ENCODE measurements at places on chromosomes 7 and 10.

GRCh38 chr10:52488606-52489485 lies 174.8 kb downstream of the DKK1 start:
- DNase-seq, result no peak

DNA sequence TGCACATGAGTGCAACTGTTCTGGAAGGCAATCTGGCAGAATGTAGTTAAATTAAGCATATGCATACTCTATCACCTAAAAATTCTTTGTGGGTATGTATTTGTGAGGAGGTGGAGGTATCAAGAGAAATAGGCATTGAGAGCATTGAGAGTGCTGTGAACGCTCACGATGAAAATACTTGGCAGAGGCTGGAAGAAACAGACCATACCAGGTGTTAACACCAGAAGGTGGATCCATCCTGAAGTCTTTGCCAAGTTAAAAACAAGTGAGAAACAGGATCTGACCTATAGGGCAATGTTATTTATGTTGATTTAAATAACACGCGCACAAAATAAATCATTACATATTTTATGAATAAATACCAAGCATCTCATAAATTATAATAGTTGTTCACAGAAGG lies 311.6 kb downstream of the PCLO start:
- DNase-seq, result no peak

- DNase-seq, result no peak
Measured at GRCh38 chr10:86849181-86849894, 92.9 kb downstream of the BMPR1A start.

DNA sequence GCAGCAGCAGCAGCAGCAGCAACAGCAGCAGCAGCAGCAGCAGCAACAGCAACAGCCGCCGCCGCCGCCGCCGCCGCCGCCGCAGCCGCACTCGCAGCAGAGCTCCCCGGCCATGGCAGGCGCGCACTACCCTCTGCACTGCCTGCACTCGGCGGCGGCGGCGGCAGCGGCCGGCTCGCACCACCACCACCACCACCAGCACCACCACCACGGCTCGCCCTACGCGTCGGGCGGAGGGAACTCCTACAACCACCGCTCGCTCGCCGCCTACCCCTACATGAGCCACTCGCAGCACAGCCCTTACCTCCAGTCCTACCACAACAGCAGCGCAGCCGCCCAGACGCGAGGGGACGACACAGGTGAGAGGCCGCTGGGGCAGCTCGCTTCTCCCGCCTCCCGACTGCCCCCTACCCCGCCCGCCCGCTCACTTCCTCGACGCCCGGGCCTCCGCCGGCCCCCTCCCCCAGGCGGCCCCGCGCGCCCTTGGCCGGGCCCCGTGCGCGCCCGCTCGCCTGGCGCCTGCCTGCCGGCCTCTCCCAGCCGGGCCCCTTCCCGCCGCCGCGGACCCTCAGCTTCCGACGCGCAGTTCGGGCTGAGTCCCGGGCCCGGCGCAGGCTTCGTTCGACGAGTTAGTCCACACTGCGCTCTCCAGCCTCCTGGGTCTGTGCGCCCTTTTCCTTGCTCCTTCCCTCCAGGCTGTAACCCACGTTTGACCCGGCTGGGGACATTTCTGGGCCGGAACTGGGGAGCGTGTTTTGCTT lies 882 bp downstream of the DLX6 start:
- peak; percentile 20 for DNase-seq

DNA sequence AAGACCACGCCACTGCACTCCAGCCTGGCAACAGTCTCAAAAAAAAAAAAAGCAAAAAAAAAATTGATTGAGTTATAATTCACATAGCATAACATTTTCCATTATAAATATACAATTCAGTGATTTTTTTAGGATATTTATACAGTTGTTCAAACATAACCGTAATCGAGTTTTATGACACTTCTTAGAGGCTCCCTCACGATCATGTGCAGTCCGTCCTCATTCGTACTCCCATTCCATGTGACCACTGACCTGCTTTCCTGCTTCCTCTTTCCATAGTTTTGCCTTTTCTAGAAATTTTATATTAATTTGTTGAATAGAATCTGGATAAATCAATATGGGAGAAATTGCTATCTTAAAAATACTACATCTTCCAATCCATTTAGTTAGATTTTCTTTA lies 45.7 kb downstream of the VTI1A start:
- no peak for DNase-seq

DNA sequence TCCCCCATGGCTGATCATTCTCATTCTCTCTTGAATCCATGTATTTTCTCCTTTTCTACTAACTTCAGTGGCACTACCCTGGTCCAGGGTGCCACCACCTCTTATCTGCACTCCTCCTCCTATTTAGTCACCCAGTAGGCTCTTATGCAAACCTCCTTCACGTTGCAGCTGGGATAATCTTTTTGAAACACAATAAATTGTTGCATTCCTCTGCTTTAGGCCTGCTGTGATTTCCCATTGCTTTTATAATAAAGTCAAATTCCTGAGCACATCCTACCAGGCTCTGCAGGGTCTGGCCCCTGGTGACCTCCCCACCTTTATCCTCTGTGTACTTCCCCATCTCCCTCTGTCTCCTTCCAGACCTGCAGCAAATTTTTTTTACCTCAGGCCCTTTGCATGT lies 112.7 kb upstream of the KIAA1217 start:
- no peak for DNase-seq

- DNase-seq, result no peak
Measured at GRCh38 chr10:105148921-105149320, 507.8 kb downstream of the SORCS3 start.

- no peak for DNase-seq
Measured at GRCh38 chr10:34814223-34814912, 728 bp downstream of the PARD3 start.

- no peak for DNase-seq
Measured at GRCh38 chr10:75651417-75651816, 220.0 kb downstream of the LRMDA start.

DNA sequence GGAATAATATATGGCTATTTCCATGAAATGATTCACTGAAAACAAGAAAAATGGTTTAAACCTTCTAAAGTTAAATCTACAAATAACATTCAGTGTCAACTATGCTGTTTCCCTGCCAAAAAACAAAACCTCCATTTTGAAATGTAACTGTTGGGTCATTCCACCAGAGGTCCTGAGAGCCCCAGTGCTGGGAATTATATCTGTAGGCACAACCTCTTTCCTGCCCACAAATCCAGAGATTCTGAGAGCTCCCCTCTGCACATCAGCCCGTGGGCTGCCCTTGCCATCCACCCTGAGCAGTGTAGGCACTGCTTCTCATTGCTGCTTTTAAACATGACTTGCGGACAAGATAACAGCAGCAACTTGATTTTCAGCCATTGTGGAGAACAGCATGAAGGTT lies 198.6 kb downstream of the TMEM178B start:
- DNase-seq, result no peak

GRCh38 chr10:84077768-84078167 lies 61.5 kb upstream of the GHITM start:
- no peak for DNase-seq

DNA sequence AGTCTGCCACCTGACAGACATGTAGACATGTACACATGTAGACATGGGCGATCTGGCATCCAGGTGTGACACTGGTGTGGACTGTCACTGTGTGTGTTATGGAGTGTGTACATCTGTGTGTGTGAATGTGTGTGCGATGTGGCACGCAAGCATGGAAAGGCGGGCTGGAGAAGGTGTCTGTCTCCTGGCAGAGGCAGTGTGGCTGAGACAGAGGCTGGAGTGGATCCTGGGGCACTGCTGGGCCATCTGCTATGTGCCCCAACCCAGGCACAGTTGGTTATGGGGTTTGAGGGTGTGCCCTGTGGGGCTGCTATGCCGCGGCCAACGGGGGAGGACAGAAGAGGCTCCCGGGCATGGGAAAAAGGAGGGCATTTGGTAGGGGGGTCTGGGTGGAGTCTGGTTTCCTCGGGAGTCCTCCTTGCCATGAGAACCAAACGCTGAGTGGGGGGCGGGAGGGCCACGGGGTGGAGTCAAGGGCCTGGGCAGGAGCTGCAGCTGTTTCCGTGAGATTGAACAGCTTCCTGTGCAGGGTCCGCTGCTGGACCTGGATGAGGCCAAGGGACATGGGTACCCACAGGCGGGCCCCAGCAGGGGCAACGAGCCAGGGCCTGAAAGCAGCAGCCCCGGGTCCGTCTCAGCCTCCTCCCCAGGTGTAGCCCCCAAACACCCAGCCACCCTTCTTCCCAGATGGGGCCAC lies 1.3 kb downstream of the ELN start:
- no peak for DNase-seq

Data from stimulated activated CD4-positive, alpha-beta T cell treated with anti-CD3 and anti-CD28 coated beads, Interleukin-15, amount 100 ng/mL, for 1 hour (primary cell).